ENCODE measurements at places on chromosomes 2 and 18. TPM values are rescaled to one million over a fixed set of nuclear protein-coding genes. Genes with fewer than 3 reads are reported as not detected.
A peak's percentile ranks its signal among the peaks of the same experiment; 100 is the strongest.

The NPPC gene
- not detected for total RNA-seq

- DNase-seq, result no peak
Observed at GRCh38 chr2:51710222-51710621, 678.3 kb upstream of the NRXN1 start.

DNA sequence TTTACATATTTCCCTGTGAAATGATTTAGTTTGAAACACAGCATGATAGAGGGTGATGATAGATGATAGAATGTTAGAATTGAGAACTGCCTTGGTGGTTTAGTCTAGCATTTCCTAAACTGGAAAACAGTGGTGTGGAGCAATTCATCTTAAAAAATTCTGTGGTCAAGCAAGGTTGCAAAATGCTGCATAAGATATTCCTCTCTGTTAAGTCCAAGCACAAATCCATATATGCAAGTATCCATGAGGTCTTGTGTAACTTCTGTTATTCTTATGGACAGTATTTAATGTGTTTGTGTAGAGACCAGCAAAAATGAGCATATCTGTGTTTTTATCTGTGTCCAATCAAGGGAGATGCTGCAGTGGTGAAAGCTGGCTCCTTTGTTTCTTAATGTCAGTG is 30.0 kb downstream of the CPS1 start:
- DNase-seq, result no peak

DNA sequence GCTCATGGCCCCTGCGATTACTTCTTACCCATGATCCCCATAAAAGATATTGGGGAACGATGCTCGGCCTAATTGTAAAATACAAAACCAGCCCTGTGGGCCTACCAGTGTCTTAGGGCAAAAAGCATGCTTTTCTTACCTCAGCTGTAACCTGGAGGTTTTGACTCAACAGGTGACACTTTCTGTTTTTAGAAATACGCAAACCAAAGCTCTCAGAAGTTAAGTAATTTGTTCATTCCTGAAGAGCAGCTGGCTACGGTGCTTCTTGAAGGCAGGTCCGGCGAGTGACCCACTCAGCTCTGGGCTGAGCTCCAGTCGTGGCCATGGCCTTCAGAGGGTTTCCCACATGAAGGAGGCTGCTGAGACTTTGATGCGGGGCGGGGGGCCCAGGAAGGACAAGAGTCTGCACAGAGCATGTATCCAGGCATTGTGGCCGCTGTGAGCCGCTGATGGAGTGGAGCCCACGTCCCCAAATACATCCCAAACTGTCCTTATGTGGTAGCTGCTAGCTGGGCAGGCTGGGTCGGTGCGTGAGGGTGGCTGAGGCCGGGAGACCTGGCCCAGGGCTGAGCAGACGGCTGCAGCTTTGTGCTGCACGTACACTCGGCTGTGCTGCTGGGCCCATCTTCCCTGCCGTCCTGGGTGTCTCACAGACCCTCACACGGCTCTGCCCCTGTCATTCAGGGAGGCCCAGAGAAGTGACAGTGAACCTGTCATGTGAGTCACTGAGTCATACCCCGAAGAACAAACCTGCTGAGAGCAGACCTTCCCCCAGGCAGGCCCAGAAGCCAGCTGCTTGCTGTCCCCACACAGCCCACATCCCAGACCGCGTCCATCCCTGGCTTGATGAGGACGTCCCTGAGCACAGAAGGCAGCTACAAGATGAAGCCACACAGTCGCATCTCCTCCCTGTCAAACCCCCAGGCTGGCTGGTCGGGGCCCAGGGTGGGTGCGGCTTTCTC is 34.1 kb downstream of the ITGB1BP1 start:
- DNase-seq, result no peak

The UGT1A10 gene
- 0.33 TPM for total RNA-seq

The ANKRD30B gene
- 0.67 TPM for total RNA-seq

- DNase-seq, result no peak
Observed at GRCh38 chr18:50004013-50004412, 190.7 kb upstream of the ACAA2 start.

The CDCA7 gene
- total RNA-seq, result 18.6 TPM

DNA sequence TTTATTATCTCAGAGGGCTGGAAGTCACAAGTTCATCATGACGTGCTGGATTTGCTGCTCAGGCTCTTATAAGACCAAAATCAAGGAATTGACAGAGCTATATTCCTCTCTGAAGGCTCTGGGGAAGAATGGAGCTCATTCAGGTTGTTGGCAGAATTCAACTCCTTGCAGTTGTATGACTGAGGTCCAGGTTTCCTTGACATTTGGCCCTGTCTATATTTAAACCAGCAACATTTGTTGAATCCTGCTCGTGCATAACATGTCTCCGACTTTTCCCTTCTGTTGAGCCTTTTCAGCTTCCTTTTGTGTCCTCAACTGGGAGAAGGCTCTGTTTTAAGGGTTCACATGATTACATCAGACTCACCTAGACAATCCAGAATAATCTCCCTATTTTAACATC is 203.4 kb downstream of the PDE11A start:
- no peak for DNase-seq

- DNase-seq, result no peak
Observed at GRCh38 chr18:55927831-55928230, 339.8 kb upstream of the TCF4 start.

GRCh38 chr2:69846182-69847067 is 17.0 kb downstream of the GMCL1 start:
- no peak for DNase-seq

DNA sequence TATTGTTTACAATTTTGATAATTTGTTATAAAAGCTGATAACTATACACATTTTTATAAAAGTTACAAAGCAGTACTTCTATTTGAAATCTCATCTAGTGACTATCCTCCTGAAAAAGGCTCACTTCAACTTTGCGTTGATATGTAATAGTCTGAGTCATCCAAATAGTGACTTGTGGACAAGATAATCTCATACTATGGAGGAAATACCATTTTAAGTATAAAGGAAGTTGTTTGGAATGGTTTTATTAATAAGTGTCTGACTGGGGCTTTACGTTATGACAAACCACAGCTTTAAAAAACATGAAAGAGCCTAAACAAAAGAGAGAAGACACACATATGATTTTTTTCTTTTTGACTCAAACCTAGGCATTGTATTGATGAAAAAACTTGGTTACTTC is 272.3 kb upstream of the COL3A1 start:
- DNase-seq, result no peak

DNA sequence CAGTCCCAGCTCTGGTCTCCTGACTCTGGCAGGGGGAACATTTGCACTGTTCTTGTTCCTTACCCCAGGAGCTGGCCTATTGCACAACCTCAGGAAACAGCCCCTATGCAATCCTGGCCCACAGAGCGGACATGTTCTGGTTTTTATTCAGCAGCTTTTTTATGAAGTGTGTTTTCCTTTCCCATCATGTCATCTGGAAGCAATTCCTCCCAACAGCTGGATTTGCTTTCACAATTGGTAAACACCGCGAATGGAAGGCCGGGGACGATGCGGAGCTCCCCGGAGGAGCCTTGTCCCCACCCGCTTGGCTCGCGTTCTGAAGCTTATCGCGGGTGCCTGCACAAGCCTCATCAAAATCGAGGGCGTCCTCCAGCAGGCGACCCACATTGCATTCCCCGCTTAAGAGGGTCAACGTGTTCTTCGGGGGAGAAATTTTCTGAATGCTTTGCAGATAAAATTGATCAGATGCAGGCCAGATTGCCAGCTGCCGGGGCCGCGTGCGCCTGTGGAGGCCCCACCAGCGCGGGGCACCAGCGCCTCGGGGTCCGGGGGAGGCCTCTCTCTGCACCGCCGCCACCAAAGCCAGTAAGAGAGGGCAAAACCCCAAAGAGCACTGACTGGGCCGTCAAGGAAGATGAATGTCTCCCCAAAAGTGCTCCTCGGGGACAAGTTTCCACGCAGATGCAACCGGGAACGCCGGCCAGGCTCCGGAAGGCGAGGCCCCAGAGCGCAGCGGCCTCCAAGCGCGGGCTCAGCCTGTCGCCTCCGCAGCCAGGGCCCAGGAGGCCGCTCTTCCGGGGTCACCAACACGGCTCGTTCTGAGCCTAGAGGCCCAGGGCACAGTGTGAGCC is 60.3 kb upstream of the SP3 start:
- DNase-seq, result peak; percentile 67

DNA sequence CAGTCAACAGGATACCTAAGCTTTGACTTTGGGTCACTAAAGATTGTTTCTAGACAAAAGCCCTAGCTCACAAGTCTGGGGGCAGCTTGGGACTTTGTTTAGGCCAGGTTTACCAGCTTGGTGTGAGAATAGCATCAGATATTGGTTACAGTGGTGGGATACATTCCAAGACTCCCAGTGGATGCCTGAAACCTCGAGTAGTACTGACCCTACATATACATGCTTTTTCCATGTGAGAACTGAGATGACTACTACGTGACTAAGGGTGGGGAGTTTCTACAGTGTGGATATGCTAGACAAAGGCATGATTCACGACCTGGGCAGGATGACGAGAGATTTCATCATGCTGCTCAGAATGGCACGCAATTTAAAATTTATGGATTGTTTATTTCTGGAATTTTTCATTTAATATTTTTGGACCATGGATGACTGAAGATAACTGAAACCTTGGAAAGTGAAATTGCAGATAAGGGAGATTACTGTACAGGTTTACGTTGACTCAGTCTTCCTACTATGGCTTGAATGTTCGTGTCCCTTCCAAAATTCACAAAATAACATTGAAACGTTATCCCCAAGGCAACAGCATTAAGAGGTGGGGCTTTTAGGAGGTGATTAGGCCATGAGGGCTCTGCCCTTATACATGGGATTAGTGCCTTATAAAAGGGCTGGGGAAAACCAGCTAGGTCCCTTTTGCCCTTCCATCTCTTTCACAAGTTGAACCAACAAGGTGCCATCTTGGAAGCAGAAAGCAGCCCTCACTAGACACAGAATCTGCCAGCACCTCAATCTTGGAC is 50.2 kb upstream of the CTAGE1 start:
- peak; percentile 83 for DNase-seq

The EN1 gene
- 7.2 TPM for total RNA-seq

GRCh38 chr2:126887506-126887905 is 11.2 kb upstream of the TEX51 start:
- no peak for DNase-seq

The RPRM gene
- total RNA-seq, result not detected

The TUBA3E gene
- total RNA-seq, result not detected

DNA sequence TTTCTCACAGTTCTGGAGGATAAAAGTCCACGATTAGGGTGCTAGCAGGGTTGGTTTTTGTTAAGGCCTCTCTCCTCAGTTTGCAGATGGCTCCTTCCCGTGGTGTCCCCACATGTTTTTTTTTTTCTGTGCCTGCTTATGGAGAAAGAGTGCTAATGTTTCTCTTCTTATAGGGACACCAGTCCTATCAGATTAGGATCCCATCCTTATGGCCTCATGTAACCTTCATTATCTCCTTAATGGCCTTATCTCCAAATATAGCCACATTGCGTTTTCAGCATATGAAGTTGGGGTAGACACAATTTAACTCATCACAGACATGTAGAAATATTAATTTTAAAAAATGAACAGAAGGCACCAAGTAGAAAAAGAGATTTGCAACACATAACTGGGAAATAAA is 755.7 kb upstream of the CELF4 start:
- no peak for DNase-seq

DNA sequence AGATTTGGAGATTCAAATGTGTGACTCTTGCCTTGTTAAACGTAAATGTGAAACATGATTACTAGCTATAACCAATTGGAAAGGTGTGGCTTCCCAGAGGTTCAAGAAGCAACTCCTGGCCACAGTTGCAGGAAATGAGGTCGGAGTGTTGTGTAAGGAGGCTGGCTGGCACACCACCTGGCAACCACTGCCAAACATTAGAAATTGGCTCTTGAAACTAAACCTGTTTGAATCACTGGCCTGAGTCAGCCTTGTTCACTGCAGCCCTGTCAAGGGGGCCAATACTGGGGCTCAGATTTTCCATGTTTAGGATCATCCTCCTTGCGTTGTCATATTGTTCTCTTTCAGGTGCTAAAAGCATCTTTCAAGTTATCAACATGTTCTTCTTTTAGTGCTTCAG is 206.3 kb downstream of the ARL6IP6 start:
- DNase-seq, result peak; percentile 64

The PROM2 gene
- 2.3 TPM for total RNA-seq

DNA sequence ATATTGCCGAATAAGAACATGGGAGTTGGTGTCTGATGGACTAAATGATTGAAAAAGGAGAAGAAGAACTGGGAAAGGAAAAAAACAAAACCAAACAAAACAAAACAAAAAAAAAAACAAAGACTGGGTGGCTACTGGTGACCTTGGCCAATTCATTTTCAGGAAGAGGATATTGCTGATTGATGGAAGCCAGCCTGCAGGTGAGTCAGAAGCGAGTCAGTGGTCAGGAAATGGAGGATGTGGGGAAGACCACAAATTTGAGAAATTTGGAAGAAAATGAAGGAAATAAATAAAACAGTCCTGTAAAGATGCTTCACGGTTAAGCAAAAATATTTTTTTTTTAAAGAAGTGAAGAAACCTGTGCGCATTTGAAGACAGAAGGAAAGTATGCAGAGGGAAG is 296.9 kb downstream of the ZNF521 start:
- peak; percentile 67 for DNase-seq

The BOK gene
- total RNA-seq, result 6.8 TPM

DNA sequence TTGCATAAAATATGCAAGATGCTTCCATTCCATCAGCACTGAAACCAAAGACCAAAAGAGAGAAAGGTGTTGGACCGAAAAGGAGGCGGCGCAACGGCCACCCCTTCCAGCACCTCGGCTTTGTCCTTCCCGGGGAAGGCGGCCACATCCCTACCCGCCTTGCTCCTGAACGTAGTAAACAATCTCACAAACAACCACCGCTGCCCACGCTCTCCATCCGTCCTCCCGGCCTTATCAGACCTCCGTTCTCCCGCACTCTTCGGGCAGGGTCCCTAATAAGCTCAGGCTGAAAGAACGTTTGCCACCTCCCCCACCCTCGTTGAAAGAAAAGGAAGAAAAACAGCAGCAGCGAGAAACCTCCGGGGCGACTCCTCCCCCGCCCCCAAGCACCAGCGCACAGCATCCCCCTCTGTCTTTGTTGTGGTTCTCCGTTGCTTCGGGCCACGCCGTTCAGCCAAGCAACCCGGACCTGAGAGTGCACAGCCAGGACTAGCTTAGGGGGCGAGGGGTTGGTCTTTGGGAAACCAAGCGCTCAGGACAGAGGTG is 4.4 kb downstream of the EVX2 start:
- no peak for DNase-seq

DNA sequence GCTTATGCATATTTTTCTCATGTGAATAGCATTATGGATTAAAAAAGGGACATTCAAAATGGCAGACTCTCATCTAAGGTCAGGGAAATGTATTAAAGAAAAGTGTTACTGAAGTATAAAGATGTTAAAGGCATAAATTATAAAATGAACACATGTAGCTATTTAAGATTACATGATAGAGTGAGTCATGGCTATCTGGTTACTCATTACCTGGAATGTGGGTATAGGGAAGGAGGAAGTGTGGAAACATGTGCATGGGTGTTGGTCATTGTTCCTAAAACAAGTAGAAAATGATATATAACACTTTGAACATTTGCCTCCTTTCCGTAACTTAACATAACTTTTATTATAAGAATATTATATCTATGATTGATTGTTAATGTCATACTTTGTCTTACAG is 66.4 kb downstream of the MYO1B start:
- no peak for DNase-seq

The C2orf66 gene
- total RNA-seq, result not detected

The SCN3A gene
- 22.7 TPM for total RNA-seq

The RESP18 gene
- total RNA-seq, result not detected

- no peak for DNase-seq
Observed at GRCh38 chr2:110852541-110853263, 120.3 kb downstream of the ACOXL start.

- DNase-seq, result peak; percentile 78
Observed at GRCh38 chr18:50967714-50968661, at the start of gene ELAC1. ELAC1 (plus strand) TSS chr18:50968040; CDS start chr18:50974405, 6,365 bp downstream.

The PPP1R1C gene
- total RNA-seq, result 0.53 TPM

The CDKL4 gene
- 0.30 TPM for total RNA-seq
